ENCODE measurements at places on chromosomes 2 and 18. TPM values are rescaled to one million over a fixed set of nuclear protein-coding genes. Genes with fewer than 3 reads are reported as not detected.

CROCC2 gene
- not detected for total RNA-seq

ANKRD36 gene
- 64.7 TPM for total RNA-seq

SATB2 gene
- total RNA-seq = 8.5 TPM

CDK15 gene
- 6.5 TPM for total RNA-seq

ATF2 gene
- total RNA-seq = 54.3 TPM

CDH19 gene
- total RNA-seq = 305 TPM

TMEM169 gene
- total RNA-seq = 2.7 TPM

EML4 gene
- 24.6 TPM for total RNA-seq

TUBA4B gene
- total RNA-seq = not detected

GRCh38 chr2:180246268-180246667, 239.2 kb upstream of the CWC22 start:
- H3K27me3 ChIP-seq = no peaks in the 10 kb centered on the region
- H3K4me1 ChIP-seq = no peaks in the 10 kb centered on the region
- no peak overlapping the region for H3K27ac ChIP-seq
- DNase-seq = no peak

GRCh38 chr18:62781893-62782292, 66.6 kb downstream of the PHLPP1 start:
- no peak overlapping the region for H3K27ac ChIP-seq
- no peaks in the 10 kb centered on the region for H3K4me1 ChIP-seq
- no peak overlapping the region for H3K4me3 ChIP-seq
- no peaks in the 10 kb centered on the region for H3K36me3 ChIP-seq
- no peaks in the 10 kb centered on the region for H3K27me3 ChIP-seq

DNA sequence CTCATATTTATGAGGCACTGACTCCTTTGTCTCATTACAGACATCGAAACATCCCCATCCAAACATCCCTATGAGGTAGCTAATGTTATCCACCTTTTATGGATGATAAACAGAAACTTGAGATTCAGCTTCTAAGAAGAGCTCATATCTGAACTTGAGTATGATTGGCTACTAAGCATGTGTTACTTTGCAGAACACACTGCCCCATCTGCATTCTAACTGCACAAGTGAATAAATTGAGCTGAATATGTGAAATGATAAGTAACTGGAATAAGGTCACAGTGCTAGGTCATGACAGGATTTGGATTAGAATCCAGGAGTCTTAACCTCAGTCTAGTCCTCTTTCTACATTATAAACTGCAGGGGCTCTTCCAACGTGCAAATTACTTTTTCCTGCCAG, 172.7 kb downstream of the SETBP1 start:
- no peak for DNase-seq
- H3K27ac ChIP-seq = no peak overlapping the region
- no peaks in the 10 kb centered on the region for H3K36me3 ChIP-seq
- H3K27me3 ChIP-seq = no peaks in the 10 kb centered on the region

DNA sequence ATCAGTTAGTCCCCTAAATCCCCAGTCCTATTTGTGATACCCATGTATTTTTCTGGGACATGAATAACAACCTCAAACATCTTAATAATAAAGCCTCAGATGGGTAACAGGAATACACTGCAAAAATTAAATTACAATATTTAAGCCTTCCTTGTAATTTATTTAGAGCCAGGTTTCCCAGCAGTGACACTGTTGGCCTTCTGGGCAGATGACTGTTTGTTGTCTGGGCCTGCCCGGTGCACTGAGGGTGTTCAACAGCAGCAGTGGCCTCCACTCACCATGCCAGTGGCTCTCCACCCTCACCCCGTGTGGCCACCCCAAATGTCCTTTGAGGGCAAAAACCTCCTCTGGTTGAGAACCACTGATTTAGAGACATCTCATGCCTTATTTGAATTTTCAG, 270.2 kb upstream of the SIX3 start:
- no peak overlapping the region for H3K4me3 ChIP-seq
- H3K36me3 ChIP-seq = no peaks in the 10 kb centered on the region
- H3K27ac ChIP-seq = no peak overlapping the region
- H3K27me3 ChIP-seq = no peaks in the 10 kb centered on the region
- no peaks in the 10 kb centered on the region for H3K4me1 ChIP-seq

GRCh38 chr2:60936757-60937156, 55.4 kb downstream of the REL start:
- H3K36me3 ChIP-seq = peaks cover 2% of the 10 kb centered on the region
- no peak overlapping the region for H3K4me3 ChIP-seq
- DNase-seq = no peak
- H3K27me3 ChIP-seq = no peaks in the 10 kb centered on the region

DNA sequence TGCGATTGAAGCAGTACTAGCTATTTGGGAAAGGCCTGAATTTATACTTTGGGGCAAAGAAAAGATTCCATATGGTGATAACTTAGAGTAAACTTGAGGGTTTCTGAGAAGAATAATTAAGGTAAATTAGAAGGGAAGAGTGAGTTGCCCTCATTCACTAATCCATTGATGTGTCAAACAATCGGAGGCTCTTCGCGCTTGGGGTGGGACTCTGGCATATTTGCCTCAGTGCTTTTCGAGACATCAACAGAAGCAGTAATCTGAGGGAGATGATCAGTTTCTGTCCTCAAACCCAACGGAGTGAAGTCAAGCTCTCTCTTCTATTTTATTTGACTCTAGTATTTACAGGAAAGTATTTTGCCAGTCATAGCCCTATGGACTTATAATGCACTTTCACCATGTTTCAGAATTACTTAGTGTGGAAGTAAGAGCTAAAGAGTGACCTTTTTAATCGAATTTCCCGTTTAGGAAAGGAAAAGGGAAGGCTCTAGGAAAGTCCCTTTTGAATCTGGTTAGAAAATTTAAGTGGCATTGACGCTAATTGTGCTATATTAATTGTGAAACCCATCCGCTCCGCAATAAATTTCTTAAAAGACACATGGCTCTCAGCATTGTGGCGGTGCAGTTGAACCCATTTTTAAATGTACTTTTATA, 1.3 kb downstream of the RAB10 start:
- H3K36me3 ChIP-seq = no peaks in the 10 kb centered on the region
- peak overlapping the region; percentile 88 for H3K27ac ChIP-seq

GRCh38 chr18:78798402-78799175, 181.0 kb upstream of the SALL3 start:
- H3K27ac ChIP-seq = no peak overlapping the region
- H3K4me1 ChIP-seq = no peaks in the 10 kb centered on the region
- no peak for DNase-seq
- H3K27me3 ChIP-seq = no peaks in the 10 kb centered on the region

DNA sequence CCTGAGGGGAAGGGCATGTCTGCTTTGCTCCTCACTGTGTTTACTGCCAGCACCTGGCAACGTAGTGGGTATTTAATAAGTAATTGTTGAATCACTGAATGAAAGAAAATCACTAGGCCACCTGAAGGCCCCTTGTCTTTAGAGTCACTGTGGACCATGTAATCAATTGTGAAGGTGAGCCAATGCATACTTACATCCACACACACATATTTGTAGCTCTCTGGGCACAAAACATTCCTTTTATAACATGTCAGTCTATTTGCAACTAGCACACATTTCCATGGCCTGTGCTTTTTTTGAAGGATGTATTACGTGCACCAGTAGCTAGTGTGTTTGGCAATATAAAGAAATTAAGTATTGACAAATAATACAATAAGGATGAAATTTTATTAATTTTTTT, 11.2 kb downstream of the ATP8B1 start:
- H3K4me3 ChIP-seq = no peak overlapping the region
- DNase-seq = no peak
- H3K4me1 ChIP-seq = peaks cover 17% of the 10 kb centered on the region
- H3K36me3 ChIP-seq = no peaks in the 10 kb centered on the region
- H3K27ac ChIP-seq = no peak overlapping the region

DNA sequence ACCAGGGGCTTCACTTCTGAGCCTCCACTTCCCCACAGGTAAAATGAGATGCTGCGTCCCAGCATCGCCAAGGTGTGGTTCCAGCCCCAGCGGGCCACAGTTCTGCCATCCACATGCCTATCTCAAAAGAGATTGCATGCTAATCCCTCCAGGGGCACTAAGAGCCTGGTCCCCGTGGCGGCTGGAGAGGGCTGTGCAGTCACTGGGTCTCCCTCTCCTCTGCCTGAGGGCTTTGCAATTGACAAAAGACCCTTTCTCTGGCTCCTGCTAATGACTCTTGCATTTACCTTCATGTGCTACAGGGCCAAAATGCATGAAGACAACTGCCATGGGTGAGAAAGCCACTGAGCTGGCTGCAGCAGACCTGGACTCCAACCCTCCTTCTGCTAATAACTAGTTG, 18.5 kb downstream of the ZBTB7C start:
- no peaks in the 10 kb centered on the region for H3K36me3 ChIP-seq
- H3K4me3 ChIP-seq = no peak overlapping the region
- DNase-seq = no peak
- no peaks in the 10 kb centered on the region for H3K4me1 ChIP-seq

DNA sequence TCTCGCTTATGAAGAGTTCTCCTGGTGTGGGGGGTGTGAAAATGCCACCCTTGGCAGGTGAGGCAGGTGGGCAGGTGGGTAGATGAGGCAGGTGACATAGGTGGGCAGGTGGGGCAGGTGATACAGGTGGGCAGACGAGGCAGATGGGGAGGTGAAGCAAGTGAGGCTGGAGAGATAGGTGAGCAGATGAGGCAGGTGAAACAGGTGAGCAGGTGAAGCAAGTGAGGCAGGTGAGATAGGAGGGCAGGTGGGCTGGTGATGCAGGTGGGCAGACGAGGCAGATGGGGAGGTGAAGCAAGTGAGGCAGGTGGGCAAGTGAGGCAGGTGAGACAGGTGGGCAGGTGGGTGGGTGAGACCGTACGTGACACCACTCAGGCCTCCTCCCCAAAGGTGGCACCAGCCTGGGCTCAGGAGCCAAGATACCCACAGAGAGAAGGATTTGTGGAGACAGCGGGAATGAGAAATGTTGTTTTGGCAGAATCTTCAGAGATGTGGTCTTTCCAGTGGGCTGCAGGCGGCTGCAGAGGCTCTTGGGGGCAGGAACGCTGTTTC, 232.3 kb upstream of the MYT1L start:
- no peaks in the 10 kb centered on the region for H3K27me3 ChIP-seq
- H3K36me3 ChIP-seq = no peaks in the 10 kb centered on the region
- H3K4me1 ChIP-seq = no peaks in the 10 kb centered on the region
- H3K4me3 ChIP-seq = no peak overlapping the region
- DNase-seq = no peak

DNA sequence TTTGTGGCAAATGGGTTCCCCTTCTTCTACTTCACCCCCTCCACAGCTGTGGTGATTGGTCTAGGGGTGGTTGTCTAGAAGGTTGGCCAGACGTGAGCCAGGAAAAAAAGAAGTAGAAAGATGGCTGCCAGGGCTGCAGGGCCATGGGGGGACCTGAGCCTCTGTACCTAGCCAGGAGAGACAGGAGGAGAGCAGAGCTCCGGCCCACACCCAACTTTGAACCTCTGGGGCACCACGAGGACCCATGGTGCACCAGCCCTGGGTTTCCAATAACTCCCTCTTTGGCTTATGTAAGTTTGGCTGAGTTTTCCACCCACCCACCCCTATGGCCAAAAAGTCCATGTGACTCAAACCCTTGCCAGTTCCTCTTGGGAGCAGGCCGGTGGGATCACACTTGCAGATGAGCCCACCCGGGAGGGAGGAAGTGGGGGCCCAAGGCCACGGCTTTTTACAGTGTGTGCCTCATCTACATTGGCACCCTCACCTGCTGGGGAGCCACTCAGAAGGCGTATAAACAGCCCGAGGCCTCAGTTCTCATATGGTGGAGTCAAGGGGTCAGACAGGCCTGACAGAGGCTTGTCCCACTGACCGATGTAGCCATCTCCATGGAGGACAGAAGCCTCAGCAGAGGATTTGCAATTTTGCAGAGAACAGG, 293.1 kb upstream of the HDAC4 start:
- no peaks in the 10 kb centered on the region for H3K36me3 ChIP-seq
- no peaks in the 10 kb centered on the region for H3K4me1 ChIP-seq
- no peak overlapping the region for H3K27ac ChIP-seq
- H3K4me3 ChIP-seq = no peak overlapping the region

DNA sequence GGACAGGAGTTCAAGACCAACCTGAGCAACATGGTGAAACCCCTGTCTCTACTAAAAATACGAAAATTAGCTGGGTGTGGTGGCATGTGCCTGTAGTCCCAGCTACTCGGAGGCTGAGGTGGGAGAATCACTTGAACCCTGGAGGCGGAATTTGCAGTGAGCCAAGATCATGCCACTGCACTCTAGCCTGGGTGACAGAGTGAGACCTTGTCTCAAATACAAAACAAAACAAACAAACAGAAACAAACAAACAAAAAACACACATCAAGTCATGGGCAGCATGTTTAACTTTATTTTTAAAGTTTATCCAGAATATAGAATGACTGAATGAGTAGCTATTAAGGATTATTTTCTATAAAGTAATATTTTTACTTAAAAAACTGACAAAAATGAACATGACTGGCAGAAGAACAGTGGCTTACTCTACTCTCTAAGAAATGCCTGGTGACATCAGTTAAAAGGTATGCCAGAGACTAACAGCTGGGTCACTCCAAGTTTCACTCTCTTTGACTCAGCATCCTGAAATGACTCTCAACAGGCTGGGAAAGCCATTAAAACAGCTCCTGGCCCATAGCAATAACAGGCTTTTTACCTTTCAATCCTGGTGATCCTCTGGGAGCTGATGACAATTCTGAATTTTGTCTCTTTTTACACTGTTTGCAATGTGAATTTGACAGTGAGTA, 281.6 kb upstream of the STON1 start:
- H3K27ac ChIP-seq = no peak overlapping the region
- H3K27me3 ChIP-seq = no peaks in the 10 kb centered on the region
- no peaks in the 10 kb centered on the region for H3K36me3 ChIP-seq
- H3K4me1 ChIP-seq = peaks cover 22% of the 10 kb centered on the region
- no peak overlapping the region for H3K4me3 ChIP-seq

DNA sequence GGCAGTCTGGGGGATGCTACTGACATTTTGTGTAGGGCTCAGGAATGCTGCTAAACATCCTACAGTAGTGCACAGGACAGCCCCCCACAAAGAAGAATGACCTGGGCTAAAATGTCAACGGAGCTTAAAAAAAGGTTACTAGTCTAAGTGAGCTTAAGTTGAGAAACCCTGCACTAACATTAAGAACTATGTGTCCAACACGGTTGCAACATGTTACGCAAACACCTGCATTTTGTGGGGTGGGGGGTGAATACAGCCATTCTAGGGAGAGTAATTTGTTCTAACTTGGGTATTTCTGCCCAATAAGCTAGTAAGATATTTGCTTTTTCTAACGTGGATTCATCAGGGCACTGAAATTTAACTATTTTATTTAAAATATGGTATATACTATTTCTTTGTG, 57.9 kb downstream of the SLC8A1 start:
- H3K27me3 ChIP-seq = no peaks in the 10 kb centered on the region
- no peak overlapping the region for H3K4me3 ChIP-seq
- no peaks in the 10 kb centered on the region for H3K36me3 ChIP-seq
- peak overlapping the region; percentile 18 for H3K27ac ChIP-seq
- no peak for DNase-seq
- no peaks in the 10 kb centered on the region for H3K4me1 ChIP-seq
